ENCODE measurements at places on chromosomes 7 and 10.

DNA sequence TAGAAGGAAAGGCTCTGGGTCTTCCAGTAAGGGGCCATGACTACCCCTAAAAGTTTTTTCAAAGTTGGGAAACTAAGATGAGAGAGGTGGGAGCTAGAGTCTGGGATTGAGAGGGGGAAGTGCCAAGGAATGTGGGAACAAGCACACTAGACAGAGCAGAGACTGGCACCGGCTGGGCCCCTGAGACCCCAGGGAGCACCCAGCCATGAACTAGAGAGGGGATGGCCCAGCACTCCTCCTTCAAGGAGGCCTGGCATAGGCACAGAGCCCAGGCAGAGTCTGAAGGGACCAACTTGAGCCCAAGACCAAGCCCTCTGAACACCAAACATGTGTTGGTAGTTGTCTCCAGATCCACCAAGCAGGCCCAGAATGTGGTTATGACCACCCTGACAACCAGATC is 119.0 kb downstream of the GRID1 start:
- no peak for DNase-seq

DNA sequence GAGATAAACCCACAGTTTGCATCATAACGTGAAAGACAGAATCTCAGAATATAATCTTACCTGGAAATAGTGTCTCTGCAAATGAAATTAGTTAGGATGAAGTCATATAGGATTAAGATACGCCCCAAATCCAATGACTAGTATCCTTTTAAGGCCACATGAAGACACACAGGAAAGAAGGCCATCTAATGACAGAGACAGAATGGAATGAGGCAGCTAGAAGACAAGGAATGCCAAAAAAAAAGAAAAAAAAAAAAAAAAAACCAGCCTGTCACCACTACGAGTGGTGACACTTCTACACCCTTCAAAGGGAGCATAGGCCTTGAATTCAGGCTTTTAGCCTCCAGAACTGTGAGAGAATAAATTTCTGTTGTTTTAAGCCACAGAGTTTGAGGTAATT is 82.9 kb downstream of the HYCC1 start:
- DNase-seq, result no peak

DNA sequence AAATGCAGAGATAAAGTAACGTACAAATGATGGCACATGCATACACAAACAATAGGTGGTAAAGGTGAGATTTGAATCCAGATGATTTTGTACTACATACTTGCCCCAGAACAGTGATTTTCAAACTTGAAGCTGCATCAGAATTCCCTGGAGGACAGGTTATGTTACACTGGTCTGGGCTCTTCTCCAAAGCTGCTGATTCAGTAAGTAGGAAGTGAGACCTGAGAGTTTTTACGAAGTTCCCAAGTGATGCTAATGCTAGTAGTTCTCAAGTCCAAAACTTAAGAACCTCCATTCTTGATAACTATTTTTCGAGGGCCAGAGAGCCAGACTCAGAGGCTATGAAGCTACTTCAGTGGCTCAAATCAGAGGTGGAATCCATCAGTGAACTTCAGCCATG is 159.0 kb upstream of the POM121L12 start:
- no peak for DNase-seq

- no peak for DNase-seq
Measured at GRCh38 chr10:119116326-119116951, 12.5 kb downstream of the DENND10 start.

GRCh38 chr10:110916554-110917346 is 2.2 kb downstream of the BBIP1 start:
- no peak for DNase-seq

GRCh38 chr7:19948160-19948559 is 174.7 kb upstream of the TMEM196 start:
- DNase-seq, result no peak

DNA sequence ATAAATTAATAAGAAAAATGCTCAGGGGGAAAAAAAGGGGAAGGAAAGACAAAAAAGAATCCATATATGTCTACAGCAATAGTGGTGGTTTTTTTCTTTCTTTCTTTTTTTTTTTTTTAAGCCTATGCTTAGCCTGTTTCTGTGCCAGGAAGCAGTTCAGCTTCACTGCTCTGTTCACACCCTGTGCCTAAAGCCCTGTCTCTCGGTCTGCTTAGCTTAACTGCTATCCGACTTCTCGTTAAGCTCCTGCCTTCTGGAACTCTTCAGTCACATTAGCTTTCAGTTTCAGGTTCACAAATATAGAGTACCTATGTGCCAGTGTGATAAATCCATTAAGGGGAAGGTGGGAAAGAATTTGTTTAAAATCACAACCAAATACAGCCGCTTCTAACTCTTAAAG is 26.5 kb upstream of the NRG3 start:
- no peak for DNase-seq

DNA sequence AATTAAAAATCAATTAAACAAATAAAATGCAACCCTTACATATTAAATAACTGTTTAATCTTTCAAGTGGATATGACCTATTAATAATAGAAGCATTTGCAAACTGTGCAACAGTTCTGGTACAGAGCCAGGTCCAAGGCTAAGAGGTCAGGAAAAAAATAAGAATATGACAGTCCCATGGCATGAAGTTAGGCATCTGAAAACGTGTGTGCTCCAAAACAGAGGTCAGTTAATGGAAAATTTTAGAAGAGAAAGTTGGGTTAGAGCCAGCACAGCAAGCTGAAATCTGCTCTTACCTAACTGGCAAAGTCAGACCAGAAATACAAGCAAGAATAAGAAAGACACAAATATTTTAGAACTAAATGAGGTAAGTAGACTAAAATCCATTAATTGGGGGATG is 757.7 kb downstream of the GRM8 start:
- no peak for DNase-seq

DNA sequence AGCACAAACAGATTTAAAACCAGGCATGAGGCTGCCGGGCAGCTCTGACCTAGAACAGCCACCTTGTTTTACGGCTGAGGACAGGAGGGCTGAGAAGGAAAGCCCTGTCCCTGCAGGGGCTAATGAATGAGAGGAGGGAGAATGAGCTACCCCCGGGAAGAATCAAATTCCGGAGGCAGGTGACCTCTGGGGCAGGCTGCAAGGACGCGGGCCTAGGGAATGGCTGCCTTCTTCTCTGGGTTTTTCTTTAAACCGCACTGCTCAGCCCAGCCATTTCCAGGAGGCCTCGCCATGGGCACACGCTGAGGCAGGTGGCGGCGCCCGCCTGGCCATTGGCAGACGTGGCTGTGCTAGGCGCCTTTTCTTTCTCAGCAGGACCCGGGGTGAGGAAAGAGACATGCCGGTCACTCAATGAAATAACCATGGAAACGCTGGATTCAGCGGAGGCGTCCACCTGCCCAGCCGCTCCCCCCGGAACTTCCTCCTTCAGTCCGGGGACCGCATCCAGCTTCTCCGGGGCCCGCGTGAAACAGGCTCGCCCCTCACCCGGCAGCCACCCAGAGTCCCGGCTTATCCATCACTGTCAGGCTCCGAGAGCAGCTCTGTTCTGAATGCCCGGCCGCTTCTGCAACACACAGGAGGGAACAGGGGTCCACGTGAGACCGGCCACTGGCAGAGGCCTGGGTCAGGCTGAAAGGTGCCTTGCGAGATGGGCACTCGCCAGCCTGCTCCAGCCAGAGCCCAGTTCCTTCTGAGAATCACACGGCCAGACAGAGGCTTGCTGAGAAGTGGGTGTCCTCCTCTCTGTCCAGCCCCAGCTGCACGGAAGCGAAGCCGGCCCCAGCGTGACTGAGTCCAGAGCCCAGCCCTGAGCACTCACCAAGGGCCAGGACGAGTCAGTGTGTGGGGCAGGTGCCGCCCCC is 82.1 kb downstream of the PDGFA start:
- DNase-seq, result no peak

DNA sequence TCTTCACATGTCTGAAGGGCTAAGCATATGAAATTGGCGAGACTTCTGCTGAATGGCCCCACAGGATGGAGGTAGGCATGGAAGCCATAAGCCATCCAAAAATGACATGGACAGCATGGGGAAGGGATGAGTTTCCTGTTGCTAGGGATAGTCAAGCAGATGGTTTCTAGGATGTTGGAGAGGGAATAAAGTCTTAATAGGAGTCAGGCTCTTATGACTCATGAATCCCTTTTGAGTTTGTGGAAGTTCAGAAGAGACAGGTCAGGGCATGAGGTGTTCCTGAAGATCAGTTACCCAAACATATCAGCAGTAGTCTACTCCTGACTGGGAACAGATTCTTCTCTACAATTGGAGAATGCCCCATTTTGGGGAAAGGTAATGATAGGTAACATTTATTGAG is 243.9 kb downstream of the REEP3 start:
- DNase-seq, result no peak

- no peak for DNase-seq
Measured at GRCh38 chr10:17599089-17599488, 18.1 kb downstream of the HACD1 start.

- no peak for DNase-seq
Measured at GRCh38 chr7:50534690-50535290, 30.4 kb downstream of the DDC start.

- no peak for DNase-seq
Measured at GRCh38 chr7:42805601-42806000, 106.3 kb downstream of the C7orf25 start.

GRCh38 chr10:6721964-6722615 is 142.0 kb upstream of the PRKCQ start:
- no peak for DNase-seq

GRCh38 chr10:32205670-32206069 is 141.3 kb downstream of the EPC1 start:
- no peak for DNase-seq

GRCh38 chr10:28207799-28208198 is 95.1 kb downstream of the MPP7 start:
- DNase-seq, result no peak

DNA sequence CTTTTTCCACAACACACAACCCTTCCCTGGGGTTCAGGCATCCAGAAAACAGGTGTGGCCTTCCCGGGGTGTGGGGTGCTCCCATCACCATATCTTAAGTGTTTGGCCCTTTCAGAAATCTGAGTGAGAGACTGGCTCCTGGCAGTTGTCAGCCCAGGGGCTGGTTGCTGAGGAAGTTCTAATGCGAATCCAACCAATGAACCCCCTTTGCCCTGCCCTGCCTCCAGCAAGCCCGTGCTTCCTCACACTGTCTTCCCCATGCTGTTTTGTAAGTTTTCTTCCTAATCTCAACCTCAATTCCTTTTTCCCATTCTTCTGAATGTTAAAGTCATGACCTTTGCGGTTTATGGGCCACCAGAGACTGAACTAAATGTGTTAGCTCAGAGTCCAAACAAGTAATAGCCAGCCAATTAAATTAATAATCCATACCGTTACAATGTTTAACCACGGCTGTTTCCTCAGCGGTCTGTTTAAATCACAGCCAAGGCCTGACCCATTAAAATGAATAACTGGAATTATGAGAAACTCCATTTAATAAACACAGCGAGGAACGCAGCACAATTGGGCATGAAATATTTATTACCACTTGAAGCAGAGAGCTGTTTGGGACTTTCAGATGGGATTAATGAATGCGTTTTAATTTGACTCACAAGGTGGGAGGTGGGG is 90.9 kb upstream of the TCF7L2 start:
- no peak for DNase-seq

- DNase-seq, result no peak
Measured at GRCh38 chr7:51053160-51053925, 263.3 kb downstream of the COBL start.

- DNase-seq, result no peak
Measured at GRCh38 chr7:55170335-55171069, 151.7 kb downstream of the EGFR start.

GRCh38 chr7:128840326-128841170 is 10.3 kb downstream of the FLNC start:
- no peak for DNase-seq

DNA sequence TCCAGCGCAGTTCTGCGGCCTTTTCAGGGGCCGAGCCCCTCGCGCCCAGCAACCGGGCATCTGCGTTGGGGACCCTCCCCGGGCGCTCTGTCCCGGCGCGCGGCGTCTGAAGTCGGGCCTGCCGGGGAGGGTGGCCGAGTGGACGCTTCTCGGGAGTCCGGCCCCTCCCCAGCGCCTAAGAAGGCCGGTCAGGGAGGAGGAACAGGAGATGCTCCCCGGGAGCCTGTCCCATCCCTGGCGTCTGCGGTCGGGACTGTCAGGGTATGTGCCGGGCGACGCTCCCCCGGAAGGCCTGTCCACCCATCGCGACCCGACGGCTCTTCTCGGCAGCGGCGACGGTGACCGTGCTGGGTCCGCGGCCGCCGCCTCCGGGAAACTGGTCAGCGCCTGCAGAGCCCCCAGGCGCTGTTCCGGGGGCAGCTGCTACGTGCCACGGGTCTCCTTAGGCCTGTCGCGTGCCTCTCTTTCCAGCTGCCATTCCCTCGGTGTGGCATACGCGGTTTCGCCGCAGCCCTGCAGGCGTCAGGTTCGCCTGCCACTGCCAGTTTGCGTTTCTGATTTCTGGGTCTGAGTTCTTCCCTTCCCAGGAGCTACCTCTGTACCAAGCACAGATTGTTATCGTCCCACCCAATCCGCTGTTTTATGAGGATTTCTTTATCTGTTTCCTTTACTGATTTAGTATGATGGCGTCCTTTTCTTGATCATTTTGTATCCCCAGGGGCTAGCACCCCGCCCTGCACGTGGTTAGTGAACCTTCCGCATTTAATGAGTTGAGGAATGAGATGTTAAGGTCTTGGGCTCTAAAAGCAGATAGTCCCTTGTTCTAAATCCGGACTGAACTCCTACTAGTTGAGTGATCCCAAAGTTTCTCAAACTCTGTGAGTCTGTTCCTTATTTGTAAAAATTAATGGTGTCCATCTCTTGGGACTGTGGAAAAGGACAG is 782 bp downstream of the IFIT5 start:
- no peak for DNase-seq
